ENCODE measurements at places on chromosomes 6 and 20.
A peak's percentile ranks its signal among the peaks of the same experiment; 100 is the strongest.

DNA sequence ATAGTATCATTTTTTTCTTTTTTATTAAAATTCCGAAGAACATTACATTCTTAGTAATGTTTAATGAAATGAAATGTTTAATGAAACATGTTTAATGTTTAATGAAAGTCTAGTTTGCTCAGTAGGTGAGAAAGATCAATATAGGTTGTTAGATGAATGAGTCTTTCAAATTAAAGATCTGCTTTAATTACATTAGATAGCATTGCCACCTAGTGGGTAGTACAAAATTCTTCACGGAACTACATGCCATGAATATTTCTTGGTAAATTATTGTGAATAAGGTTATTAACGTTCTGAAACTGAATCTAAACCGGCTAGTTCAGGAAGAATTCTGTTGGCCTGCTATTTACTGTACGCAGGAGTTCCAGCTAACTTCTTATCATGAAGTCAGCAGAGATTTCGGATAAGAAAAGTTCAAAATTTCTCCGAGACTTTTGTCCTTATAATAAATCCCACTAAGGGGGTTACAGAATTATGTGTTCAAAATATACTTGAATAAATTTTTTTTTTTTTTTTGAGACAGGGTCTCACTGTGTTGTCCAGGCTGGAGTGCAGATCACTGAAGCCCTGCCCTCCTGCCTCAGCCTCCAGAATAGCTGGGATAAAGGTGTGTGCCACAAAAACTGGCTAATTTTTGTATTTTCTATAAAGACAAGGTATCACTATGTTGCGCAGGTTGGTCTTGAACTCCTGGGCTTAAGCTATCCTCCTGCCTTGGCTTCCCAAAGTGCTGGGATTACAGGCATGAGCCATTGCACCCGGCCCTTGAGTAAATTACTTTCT is 7.9 kb upstream of the GMNN start:
- no peak for DNase-seq

GRCh38 chr6:125791151-125791819 is 525 bp downstream of the NCOA7 start:
- DNase-seq = no peak

GRCh38 chr6:73577676-73578075 is 56.8 kb upstream of the EEF1A1 start:
- DNase-seq = no peak

DNA sequence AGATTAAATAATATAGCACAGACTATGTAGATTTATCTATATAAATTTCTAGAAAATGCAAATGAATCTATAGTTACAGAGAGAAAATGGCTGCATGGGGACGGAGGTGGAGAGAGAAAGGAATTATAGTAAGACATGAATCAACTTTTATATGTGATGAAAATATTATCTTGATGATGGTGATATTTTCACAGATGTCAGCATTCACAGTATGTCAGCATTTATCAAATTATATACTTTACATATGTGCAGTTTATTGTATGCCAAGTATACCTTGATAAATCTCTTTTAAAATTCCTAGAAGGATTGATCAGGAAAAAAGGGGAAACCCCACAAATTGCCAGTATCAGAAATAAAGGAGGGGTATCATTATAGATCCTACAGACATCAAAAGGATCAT is 44.6 kb downstream of the NPEPL1 start:
- DNase-seq = no peak

DNA sequence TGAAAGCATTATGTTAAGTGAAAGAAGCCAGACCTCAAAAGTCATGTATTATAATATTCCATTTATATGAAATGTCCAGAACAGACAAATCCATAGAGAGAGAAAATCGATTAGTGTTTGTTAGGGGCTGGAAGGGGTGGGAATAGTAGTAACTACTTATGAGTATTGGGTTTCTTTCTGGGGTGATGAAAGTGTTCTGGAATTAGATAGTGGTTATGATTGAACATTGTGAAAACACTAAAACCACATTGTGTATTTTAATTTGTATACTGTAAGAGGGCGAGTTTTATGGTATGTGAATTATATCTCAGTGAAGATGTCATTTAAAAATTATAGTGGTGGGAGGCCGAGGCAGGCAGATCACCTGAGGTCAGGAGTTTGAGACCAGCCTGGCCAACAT is 52.0 kb upstream of the KIF13A start:
- no peak for DNase-seq

DNA sequence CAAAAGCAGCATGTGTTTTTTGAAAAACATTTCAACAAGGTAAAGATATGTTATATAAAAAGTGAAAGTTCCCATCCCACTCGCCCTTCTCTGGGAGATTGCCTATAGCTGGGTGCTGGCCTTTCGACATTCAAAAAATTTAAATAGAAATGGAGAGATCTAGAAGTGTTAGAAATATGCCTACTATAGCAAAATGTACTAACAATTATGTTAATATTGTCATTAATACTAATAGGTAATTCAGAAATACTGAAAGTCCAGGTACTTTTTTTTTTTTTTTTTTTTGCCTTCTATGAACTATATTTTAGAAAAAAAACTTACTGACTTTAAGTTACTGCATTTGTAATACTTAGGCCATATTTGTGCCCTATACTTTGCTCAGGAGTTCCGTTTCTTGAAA is 87.1 kb downstream of the SESN1 start:
- DNase-seq = no peak

DNA sequence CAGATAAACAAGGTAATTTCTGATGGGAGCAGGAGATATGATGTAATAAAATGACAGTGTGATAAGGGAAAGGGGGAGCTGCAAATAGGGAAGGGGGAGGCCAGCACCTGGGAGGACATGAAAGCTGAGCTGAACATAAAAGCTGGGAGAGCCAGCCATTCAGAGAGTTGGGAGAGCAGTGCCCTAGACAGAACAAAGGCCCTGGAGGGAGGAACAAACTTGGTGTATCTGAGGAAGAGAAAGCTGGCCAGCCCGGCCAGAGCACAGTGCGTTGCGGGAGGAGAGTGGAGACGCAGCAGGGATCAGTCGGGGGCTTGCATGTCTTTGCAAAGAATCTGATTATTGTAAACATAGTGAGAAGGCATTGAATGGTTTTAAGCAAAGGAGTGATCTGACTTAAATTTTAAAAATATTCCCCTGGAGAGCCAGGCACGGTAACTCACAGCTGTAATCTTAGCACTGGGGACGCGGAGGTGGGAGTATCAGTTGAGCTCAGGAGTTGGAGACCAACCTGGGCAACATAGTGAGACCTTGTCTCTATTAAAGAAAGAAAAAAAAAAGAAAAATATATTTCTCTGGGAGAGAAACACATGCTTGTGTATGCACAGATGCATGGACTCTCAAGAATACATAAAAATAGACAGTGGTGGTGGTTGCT is 318.2 kb downstream of the ZFAND3 start:
- DNase-seq = no peak

- DNase-seq = no peak
Measured at GRCh38 chr6:80437801-80438200, 331.3 kb downstream of the BCKDHB start.

GRCh38 chr6:149938571-149939355 is 3.1 kb upstream of the ULBP2 start:
- DNase-seq = no peak

DNA sequence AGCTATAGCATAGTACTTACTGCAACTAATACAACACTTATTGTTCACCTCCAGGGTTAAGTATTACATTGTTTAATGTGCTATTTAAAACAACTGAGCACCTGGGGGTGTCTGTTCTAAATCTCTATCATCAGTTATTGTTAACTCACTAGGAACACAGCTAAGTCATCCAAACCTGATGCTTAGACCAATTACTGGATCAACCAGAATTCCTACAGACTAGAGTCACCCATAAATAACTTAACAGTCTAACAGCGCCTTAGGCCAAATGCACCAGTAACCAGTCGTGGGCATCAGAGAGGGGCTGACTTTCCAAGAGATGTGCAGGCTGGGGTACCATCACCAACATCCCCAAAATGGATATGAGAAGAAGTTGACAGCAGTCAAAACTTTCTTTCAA is 110.7 kb downstream of the ADTRP start:
- no peak for DNase-seq

DNA sequence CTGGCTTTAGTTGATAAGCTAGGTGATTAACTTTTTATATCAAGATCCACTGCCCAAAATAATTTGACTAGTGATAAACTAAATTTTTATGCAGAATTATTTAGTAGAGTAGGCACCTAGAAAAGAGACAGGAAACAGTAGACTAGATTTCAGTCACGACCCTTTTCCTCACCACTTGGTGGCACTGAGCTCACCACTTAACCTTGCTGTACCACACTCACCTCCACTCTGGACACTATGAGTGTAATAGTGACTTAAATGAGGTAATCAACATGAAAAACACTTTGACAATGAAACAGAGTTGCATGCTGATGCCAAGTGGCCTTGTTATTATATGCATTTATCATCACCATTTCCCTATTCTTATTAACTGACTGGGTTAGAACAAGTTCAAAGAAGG is 730.4 kb downstream of the KIF16B start:
- no peak for DNase-seq

- no peak for DNase-seq
Measured at GRCh38 chr6:82772851-82773717, 292.6 kb downstream of the UBE3D start.

DNA sequence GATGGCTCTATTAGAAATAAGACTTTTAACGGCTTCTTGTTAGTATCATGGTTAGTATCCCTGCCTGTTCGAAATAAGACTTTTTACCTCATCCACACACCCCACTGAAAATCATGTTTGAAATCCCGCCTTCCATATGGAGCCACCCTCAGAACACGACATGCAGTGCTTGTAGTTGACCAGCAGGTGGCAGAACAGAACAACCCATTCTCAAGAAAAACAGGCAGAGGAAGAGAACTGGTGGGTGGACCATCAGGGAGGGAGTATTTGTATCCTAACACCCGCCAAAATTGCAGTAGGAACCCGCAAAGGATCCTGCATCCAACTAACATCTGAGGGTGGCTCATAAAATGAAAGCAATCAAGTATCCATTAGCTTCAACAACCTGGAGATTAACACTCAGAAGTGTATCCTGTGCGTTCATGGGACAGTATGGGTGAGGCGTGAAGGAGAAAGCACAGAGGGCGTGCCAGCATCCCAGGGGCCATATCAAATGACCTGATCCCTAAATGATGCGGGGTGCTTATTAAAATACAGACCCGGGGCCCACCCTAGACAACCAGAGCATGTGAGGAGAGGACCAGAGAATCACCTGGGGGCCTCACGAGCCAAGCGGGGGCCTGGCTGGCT is 89.6 kb upstream of the NHSL1 start:
- DNase-seq = no peak

DNA sequence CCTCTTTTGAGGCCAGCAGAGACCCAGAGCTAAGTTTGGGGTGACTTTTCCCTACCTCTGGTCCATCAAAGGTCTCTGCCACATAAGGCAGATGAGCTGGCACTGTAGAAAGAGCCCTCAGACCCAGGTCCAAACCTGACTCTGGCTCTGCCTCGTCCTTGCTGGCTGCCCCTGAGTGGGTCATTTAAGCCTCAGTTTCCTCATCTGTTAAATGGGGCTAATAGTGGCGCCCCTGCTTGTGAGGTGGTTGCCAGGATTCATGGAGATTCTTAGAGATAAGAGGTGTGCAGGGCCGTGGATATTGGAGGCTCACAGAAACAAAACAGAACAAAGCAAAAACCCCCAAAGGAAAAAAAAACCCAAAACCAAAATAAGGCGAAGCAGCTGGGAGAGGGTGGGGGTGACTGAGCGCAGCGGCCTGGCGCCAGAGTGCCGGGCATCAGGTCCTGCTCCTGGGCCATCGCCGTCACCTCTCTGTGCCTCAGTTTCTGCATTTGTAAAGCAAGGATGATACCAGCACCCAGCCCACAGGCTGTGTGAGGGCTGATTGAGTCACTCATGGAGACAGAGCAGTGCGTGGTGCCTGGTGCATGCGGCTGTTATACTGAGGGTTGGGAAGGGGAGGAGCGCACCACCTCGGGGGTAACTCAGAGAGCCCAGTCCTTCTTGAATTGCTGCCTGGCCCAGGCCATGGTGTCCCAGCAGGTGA is 133.8 kb upstream of the PTPN1 start:
- DNase-seq = no peak

DNA sequence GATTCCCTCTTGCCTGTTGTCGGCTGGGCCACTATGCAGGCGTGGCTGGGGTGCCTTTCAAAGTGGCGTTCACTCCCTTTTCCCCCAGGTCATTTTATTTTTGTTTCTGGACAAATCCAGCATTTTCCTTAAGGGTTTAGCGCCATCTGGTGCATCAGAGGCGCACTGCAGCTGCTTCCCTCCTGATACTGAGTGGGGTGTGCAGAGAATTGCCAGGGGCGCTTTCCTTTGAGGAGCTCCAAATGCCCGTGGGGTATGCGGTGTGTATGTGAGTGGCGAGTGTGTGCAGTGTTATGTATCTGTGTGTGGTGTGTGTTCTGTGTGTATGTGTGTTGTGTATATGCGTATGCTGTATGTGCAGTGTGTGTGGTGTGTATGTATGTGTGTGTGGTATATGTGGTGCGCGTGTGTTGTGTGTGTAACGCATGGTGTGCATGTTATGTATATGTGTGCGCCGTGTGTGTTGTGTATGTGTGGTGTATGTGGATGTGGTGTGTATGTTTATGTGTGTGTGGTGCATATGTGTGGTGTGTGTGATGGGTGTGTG is 100.1 kb upstream of the AGPAT4 start:
- DNase-seq = peak; percentile 54

GRCh38 chr6:125193208-125193607 is 39.6 kb downstream of the TPD52L1 start:
- no peak for DNase-seq

- peak; percentile 70 for DNase-seq
Measured at GRCh38 chr6:167670938-167671338, 155.8 kb upstream of the AFDN start.

- no peak for DNase-seq
Measured at GRCh38 chr20:8183526-8183925, 51.5 kb downstream of the PLCB1 start.

DNA sequence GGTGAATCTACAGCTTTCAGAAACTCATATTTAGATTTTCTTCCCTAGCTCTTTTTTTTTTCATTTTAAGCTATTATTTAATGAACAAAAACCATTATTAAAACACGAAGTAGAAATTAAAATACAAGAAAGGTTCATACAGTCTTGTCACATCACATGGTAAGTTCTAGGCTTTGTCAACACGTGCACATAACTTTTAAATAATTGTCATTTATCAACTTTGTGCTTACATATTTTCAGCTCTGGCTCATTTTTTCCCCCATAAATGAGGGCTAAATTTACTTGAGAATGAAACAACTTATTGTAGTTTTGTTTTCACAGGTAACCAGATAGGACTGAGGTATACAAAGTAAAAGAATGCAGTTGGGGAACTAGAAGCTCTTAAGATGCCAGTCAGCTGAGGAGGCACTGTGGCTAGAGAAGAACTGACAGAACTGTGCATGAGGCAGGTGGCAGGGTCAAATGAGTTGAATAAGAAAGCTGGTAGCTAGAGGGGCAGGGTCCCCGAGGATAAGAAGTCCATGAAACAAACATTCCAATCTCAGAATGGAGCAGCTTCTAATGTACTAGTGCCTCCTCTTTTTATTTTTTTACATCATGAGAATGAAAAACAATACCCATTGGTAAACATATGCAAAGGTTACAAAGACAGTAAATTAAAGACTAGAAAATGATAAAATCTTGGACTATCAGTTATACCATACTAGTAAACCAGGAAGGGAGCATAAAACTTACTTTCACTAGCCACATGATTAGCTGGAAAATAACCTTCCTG is 141.5 kb downstream of the MYB start:
- no peak for DNase-seq

GRCh38 chr20:10270630-10271029 is 52.0 kb downstream of the SNAP25 start:
- no peak for DNase-seq

GRCh38 chr6:32868257-32868788 is 14.3 kb downstream of the PSMB9 start:
- peak; percentile 69 for DNase-seq

GRCh38 chr6:129575378-129576118 is 134.4 kb downstream of the ARHGAP18 start:
- no peak for DNase-seq

- DNase-seq = no peak
Measured at GRCh38 chr20:50450881-50451752, 59.1 kb upstream of the PTPN1 start.
